ENCODE measurements at places on chromosomes 3 and 15.

DNA sequence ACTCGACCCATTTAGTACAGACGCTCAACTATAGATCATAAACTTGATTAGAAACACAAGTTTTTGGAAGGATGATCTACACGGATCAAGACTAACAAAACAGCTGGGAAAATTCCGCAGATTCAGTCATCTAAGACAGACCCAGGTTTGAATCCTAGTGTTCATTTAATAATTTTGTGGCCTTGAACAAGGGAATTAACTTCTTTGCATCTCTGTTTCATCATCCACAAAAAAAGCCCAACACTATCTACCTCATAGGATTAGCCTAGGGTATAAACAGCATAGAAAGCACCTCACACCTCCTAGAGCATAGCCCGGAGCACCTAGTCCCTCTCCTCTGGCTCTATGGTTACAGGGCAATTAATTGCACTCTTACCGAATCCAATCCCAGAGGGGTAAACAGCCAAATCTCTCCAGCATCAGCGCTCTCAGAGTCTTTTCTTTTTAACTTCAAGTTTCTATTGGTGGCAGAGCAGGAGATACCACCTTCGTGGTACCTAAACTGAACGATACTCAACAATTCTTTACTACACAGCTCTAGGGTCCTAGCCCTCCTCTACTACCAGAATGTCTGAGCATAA is 3.5 kb downstream of the TBL1XR1 start:
- no peak for DNase-seq

- no peak for DNase-seq
Measured at GRCh38 chr3:71372911-71373637, 210.5 kb downstream of the FOXP1 start.

- DNase-seq = no peak
Measured at GRCh38 chr15:35505141-35505540, 40.8 kb downstream of the DPH6 start.

DNA sequence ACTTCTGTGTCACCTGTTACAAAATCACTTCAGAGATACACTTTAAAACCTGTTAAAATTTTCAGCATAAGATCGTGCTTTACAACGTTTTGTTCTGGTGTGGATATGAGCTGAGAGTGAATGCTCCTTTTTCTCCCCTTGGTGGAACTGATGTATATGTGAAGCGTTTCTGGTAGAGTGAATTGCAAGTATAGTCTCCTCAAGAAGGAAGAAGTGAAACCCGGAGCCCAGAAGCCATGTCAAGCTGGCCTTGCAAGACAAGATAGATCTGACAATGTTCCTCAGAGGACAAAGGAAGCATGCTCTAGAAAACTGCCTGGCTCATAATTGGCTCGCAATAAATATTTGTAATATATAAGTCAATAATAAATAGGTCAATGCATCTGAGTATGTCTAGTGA is 23.6 kb downstream of the SERPINI2 start:
- DNase-seq = no peak
